ENCODE measurements at places on chromosomes 6 and 20.

GRCh38 chr20:59735917-59736316 lies 131.6 kb downstream of the PHACTR3 start:
- no peak for DNase-seq

DNA sequence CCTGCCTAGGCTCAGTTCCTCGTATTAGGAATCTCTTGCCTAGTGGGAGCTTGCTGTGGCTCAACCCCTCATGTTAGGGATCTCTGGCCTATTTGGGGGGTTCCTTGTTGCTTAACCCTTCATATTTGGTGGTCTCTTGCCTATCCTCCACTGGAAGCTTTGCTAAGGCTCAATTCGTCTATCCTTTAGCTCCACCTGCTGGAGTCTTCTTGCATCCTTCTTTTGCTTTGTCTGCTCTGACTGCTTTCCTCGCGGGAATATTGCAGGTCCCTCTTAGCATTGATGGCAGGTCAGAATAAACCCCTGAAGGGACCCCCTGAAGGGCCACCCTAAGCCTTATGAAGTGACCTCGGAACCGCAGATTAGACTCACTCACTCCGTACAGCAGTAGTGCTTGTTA lies 203.0 kb upstream of the TBX18 start:
- no peak for DNase-seq

GRCh38 chr20:818001-818664 lies 15.4 kb upstream of the FAM110A start:
- DNase-seq: no peak

DNA sequence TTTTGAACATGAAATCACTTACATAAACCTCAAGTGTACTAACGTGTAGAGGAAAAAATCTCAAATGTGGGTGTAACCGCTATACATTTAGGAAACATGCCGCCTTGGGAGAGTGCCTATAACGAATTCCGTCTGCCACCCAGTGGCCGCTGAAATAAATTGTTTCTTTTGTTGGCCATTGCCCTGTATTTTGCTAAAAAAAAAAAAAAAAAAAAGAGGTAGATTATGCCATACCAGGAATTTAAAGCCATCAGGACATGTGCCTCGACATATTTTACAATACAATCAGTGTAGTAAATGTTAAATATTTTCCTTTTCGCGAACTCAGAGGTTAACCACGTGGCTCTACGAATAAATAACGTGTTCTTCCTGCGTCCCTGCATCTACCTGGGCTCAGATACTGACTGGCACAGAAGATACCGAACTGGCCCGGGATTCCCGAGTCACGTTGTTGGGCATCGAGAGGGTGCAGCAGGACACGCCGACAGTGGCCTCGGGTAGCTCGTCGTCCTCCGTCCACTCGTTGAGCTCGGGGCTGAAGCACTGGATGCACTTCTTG lies 14.3 kb downstream of the KLHL31 start:
- peak; percentile 34 for DNase-seq

DNA sequence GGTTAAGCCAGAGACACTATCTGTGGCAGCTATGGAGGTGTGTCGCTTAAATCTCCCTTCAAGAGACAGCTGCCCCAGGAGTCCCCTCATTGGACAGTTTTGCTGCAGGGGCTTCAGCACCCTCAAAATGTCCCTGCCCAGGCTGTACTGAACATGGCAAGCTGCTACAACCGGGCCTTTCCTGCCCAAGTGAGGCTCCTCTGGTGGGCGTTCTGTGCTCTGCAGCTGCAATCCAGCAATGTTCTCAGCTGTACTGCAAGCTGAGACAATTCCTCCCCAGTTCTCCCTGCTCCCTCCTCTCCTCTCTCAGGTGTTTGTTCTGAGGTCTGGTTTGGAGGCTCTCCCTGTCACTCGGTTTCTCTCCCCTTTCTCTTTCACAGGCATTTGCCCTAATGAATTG lies 190.8 kb upstream of the LAMP5 start:
- no peak for DNase-seq

DNA sequence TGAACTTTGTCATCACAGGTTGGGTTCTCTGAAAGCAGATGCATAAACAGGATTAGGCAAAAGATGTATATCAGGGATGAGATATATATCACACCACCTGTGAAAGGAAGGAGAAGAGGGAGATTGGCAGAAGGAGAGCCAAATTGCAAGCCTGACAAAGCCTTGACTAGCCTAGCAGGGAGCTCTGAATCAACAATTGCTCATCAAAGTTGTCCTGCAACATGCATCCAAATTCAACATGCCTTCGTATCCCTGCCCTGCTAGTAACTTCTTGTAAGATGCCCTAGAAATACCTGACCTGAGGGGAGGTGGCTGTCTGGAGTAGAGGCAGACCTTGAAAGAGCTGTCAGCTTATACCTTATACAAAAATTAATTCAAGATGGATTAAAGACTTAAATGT lies 207.1 kb upstream of the HTR1E start:
- DNase-seq: no peak

DNA sequence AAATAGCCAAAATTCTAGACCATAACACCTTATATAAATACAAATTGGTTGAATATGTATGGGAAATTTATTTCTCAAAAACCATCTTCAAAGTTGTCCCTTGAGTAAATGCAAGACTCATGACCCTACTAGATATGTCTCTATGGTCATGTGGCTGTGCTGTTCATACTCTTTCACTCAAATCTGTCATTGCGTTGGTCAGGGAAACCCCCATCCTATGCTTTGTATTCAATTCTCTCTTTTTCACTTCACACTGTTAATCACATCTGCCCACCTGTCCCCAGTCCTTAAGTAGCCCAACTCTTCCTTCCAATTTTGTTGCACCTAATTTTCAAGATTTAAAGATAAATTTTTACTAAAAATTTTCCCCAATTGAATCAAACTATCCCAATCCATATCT lies 51.0 kb downstream of the RPS12 start:
- no peak for DNase-seq

DNA sequence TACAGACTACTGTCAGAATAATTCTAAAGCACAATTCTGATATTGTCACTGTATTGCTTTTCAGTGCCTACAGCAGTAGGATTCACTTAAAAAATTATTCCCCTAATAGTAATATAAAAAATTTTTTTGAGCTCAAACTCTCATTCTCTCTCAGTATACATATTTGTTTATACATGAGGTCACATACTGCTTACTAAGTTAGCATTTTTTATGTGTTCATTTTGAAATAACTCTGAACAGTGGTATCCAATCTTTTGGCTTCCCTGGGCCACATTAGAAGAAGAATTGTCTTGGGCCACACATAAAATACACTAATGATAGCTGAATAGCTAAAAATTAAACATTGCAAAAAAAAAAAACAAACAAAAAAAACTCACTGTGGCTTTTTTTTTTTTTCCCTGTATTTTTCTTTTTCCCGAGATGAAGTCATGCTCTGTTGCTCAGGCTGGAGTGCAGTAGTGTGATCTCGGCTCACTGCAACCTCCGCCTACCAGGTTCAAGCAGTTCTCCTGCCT lies 38.6 kb downstream of the ASXL1 start:
- DNase-seq: no peak

GRCh38 chr6:111536910-111537527 lies 54.0 kb upstream of the REV3L start:
- no peak for DNase-seq

- DNase-seq: no peak
These were observed 65.7 kb downstream of the PSMG4 start for GRCh38 chr6:3324262-3324942.

DNA sequence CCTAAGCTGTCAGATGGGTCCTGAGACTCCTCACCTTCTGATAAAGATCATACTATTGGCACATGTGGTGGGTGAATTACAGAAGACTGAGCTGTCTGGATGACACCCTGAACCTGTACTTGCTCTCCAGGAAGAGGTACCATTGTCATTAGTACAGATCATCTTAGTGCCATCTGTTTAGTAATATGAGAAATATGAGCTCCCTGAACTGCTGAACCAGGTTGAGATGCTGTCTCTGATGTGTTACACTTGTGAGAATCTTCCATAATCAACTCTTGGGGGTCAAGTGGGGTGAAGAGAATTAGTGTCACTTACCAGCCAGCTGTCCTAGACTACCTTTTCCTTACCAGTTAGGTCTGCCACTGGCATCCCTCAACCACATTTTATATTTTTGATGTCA lies 531.0 kb downstream of the EPHA7 start:
- no peak for DNase-seq

DNA sequence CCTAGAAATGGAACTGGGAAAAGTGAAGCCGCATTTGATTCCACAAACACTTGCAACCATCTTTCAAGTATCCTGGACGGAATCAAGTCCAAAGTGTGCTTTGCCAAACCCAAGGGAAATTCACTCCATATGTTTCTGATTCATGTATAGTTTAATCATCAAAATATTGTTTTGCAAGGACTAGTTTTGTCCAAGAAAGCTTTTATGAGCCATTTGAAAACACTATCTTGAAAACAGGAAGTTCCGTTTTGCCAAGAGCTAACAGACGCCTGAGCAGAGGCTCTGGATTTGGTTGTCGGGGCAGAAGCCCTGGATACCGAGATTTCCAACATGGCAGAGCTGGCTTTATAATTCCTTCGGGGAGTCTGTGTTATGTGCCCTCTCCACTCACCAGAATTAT lies 251.1 kb downstream of the PHACTR1 start:
- no peak for DNase-seq

- DNase-seq: no peak
These were observed 1.0 kb upstream of the PCIF1 start for GRCh38 chr20:45933266-45934045.

DNA sequence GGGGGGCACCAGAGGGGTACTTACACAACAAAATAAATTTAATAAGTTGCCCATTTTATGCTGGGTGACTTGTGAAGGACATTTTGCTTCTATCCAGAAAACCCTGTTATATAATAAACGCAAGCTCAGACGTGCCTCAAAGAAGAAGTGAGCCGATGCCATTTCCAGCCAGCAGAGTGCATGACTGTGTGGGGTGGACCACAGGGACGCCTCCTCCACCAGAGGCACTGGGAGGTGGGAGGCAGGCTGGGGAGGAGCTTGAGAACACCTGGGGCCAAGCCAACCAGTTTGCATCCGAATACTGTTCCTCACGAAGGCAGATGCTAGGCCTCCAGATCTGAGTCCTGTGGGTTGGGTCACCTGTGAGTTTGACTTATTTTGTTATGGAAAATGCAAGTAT lies 363.8 kb downstream of the RNGTT start:
- no peak for DNase-seq

DNA sequence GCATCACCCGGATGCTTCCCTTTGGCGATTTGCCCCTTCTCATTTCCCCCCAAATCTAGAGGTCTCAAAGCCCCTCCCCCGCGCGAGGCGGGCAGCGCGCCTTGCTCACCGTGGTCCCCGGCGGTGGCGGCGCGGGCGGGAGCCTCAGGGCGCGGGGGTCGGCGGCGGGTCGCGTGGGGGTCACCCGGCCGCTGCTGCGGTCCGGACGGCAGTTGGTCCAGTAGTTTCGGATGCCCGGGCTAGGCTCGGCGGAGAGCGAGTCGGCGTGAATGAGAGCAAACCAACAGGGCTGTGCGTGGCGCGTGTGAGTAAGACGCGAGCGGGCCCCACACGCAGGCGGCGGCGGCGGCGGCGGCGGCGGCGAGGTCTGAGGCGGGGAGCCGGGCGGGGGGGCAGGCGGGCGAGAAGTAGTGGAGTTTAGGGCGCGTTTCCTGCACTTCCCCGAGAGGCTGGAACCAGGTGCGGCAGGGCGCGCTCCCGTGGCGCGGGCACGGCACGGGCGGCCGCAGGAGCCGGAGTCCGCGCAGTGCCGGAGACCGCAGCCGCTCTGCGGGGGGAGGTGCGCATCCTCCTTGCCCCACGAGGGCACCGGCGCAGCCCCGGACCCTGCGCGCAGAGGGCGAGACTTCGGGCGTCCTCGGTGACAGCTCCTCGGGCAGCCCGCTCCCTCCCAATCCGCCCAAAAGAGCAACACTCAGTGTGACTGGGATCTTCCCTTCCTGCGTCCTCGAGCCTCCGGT lies 567 bp downstream of the HS3ST5 start:
- DNase-seq: no peak

DNA sequence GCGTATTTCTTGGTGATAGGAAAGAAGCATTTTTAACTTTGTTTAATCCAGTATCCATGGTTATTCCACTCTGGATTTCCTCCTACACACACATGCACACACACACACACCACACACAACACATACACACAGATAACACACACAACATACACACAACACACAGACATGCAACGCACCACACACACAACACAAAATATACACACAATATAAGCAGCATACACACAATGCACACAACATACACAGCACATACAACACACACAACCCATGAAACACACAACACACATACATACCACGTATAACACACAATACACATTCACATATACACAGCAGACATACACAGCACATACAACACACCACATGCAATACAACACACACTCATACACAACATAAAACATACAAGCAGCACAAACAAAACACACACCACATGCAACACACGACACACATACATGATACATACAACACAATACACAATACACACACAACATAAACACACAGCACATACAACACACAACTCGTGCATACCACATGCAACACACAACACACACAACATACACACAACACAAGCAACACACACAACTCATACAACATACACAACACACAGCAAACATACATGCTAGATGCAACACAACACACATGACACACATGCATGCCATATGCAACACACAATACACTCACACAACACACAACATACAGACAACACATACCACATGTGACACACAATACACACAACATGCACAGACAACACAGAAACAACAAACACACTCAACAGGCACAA lies 13.0 kb downstream of the TTLL2 start:
- no peak for DNase-seq

GRCh38 chr20:58875541-58876134 lies 23.1 kb downstream of the GNAS start:
- DNase-seq: no peak

- no peak for DNase-seq
These were observed 154.5 kb downstream of the HACE1 start for GRCh38 chr6:104705095-104705707.

- no peak for DNase-seq
These were observed 494.7 kb upstream of the MAP3K7 start for GRCh38 chr6:91081452-91082067.

GRCh38 chr6:135423649-135424128 lies 73.9 kb downstream of the AHI1 start:
- no peak for DNase-seq

Measured in activated naive CD8-positive, alpha-beta T cell treated with anti-CD3 and anti-CD28 coated beads, Interleukin-2, amount 50 U/mL, for 16 hours (primary cell).